ENCODE measurements at places on chromosomes 5 and 9.

- DNase-seq = no peak
Measured at GRCh38 chr5:106171132-106171531, 1499.6 kb downstream of the EFNA5 start.

DNA sequence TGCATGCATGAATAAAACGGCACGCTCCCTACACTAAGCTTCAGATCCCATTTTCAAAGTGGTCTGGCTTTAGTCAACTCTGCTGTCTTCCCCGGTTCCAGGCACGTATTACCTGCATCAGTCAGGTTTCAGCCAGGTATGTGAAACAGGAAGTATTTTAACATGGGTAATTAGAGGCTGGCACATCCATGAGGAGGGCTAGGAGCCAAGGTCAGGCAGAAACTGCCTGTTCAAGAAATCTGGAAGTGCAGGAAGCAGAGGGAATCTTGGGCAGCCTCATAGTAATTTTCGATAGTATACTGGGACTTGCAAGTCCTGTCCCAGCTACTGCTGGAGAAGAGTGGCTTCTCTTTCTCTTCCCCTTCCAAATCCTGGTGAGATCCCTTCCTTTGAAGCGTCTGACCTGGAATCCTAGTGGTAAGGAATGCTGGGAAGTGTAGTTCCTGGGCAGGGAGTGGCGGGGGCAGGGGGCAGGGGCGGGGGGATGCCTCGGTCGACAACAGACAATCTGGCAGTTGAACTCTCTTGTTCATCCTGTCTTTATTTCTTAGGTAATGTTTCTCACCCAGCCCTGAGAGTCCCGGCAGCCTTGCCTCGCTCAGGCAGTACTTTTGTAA is 403.1 kb downstream of the TLE4 start:
- DNase-seq = no peak

GRCh38 chr9:128438343-128439109 is 17.3 kb upstream of the ODF2 start:
- DNase-seq = peak; percentile 81

DNA sequence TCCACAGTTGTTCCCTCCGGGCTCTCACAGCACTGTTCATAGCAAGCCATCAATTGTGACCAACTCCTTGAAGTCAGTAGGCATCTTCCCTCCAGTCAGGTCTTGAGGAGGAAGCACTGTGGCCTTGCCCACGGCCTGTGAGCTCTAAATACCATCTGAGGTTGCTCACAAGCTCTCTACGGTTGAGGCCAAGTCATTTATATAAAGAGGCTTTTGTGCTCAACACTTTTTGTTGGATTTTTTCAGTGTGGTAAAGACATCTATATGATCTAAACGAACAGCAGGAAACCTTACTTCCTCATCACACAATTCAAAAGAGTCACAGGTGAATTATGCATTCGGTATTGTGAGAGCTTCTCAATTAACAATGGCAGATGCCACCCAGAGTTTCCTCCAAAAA is 97.3 kb downstream of the ZNF462 start:
- DNase-seq = no peak

GRCh38 chr9:104931256-104931655 is 3.3 kb upstream of the ABCA1 start:
- DNase-seq = no peak

DNA sequence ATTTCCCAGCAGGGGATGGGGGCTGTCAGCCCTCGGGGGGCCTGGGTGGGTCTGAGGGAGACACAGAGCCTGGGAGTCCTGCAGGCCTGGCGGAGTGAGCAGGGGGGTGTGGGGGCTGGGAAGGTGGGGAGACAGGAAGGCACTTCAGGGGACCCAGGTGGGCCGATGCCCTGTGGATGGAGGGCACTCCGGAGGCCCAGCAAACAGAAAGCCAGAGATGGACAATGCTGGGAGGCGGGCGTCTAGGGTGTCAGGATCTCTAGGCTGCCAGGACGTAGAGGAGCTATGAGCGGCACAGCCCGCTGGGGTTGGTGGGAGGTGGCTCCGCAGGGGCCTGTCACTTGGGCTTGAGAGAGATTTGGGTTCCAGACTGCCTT is 87.6 kb upstream of the COL5A1 start:
- no peak for DNase-seq

GRCh38 chr5:133461796-133462516 is 150.4 kb downstream of the FSTL4 start:
- no peak for DNase-seq

- no peak for DNase-seq
Measured at GRCh38 chr5:145497052-145497451, 338.1 kb downstream of the PRELID2 start.

DNA sequence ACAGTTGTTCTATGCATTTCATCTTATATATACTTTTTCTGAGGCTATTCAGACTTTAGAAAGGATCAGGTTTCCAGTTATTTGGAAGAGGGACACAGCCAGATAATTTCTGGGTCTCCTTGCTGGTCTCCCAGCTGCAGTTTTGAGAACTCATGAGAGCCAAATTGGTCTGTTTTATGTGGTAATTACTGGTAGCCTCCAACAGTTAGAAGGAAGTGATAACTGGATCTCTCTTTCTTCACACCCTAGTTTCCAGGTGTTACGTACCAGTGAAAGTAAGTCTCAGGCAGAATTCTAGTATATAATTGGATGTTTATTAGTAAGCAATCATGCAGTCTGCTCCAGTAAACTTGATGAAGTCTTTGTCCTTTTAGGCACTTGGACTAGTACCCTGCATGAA is 63.2 kb upstream of the RPS23 start:
- DNase-seq = no peak

DNA sequence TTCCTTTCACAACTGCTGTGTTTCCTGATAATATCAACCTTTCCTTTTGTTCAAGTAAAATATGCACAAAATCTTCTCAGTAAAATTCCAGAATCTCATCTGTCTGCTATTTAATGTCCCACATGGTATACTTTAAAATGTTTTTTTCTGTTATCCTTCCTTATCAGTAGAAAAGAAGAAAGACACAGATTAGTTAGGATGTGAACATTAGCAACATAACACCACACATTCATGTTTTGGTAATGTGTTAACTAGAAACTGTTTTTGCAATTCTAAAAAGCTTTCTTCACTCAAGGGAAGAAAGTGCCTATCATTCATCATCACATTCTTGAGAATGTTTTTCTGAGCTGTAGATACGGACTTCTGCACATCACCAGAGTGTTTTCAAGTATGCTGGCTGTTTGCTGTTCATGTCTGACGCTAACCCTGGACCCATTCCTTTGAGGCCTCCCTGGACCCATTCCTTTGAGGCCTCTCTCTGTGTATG is 10.5 kb upstream of the ARSB start:
- no peak for DNase-seq

GRCh38 chr5:14110680-14111079 is 32.5 kb upstream of the TRIO start:
- no peak for DNase-seq

DNA sequence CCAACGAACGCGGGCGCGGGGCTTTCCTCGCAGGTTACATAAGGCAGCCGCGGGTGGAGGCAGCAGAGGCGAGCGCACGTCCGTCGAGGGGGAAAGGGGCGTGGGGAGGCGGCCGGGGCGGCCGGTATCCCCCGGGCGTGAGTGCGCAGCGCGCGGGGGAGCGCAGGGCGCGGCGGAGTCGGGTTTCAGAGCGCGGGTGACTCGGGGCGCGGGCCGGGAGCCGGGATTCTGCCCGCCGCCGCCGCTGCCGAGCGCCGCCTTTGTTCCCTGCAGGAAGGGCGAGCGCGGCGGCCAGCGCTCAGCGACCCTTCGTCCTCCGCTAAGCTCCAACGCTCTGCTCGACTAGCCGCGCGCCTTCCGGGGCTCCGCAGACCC is at the start of gene COL15A1:
Gene COL15A1 (plus strand): TSS at position 226 of the 375 bp plus-strand sequence. CDS start 155 bp downstream, outside the sequence.
- peak; percentile 57 for DNase-seq

All from umbilical cord (tissue), 2 donors.